ENCODE measurements at places on chromosomes 13 and 19.

GRCh38 chr13:70391678-70392077 lies 283.4 kb upstream of the KLHL1 start:
- DNase-seq = no peak

DNA sequence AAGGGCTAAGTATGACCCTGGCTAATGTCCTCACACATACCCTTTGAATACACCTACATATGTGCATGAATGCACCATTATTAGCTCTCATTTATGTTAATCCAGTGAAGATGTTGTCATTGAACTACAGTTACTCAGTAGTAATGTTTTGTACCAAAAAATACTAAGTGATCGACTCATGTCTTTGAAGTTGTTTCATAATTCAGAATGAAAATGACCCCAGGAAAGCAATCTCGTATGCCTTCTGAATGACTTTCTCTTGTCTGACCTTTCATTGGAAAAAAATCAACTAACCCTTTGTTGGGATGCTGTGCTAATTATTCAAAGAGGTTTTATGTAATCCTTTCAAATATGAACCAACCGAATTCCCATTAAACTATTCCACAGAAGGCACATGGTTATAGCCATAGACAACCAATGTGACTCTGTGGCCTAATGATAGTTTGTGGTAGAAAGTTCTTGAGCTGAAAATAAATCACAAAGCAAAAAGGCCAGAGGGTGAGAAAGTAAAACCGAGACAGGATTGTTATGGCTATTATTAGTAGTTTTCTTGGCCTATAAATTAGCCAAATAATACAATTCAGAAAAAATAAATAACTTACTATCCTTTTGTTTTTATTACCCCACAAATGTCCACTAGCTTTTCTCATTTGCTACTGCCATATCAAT lies 86.8 kb upstream of the STARD13 start:
- no peak for DNase-seq

DNA sequence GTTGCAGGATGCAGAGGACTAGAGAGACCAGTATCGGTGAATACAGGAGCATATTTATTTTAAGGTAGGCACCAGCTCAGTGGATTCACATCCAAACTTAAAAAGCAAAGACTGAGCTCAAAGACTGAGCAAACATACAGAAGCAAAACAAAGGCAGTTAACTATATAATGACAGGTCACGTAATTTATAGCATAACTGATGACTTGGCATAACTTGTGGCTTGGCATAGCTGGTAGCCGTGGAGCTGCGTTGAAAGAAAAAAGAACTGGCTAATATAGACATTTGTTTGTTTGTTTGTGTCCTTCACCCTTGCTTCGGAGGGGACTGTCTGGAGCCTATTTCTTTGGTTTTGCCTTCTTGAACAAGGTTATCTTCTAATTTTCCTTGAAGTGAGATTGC lies 33.7 kb downstream of the ZNF493 start:
- DNase-seq = no peak

- no peak for DNase-seq
Measured at GRCh38 chr19:44814517-44814916, 5.6 kb downstream of the BCAM start.

DNA sequence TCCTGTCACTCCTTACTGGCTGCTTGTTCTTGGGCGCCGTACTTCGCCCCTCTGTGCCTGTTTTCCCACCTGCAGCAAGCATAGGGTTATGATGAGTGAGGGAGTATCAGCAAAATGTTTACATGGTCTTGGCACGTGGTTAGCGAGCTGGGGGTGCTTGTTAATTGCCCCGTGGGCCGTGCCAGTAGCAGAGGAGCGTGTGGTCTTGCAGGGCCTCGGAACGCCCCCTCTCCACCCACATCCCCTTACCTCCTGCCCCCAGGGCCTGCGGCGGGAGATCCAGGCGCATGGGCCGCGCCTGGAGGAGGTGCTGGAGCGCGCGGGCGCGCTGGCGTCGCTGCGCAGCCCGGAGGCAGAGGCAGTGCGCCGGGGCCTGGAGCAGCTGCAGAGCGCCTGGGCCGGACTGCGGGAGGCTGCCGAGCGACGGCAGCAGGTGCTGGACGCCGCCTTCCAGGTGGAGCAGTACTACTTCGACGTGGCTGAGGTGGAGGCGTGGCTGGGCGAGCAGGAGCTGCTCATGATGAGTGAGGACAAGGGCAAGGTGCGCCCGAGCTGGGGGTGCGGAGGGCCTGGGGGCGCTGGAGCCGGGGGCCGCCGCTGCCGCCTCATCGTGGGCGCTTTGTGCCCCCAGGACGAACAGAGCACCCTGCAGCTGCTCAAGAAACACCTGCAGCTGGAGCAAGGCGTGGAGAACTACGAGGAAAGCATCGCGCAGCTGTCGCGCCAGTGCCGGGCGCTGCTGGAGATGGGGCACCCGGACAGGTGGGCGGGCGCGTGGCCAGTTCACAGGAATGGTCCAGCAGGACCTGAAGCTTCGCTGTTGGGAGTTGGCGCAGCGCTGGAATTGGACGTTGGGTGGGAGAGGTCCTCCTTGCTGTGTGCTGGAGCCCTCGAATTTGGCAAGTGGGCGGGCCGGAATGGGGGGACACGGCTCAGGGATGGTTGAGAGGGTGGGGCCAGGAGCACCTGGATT lies 22.5 kb upstream of the SHKBP1 start:
- DNase-seq = no peak

Data from stimulated activated CD8-positive, alpha-beta memory T cell treated with anti-CD3 and anti-CD28 coated beads, Interleukin-7, amount 100 ng/mL, for 24 hours (primary cell).